ENCODE measurements at places on chromosomes 7 and 10.

GRCh38 chr7:129825209-129825970, 127.4 kb downstream of the UBE2H start:
- peak; percentile 83 for DNase-seq

DNA sequence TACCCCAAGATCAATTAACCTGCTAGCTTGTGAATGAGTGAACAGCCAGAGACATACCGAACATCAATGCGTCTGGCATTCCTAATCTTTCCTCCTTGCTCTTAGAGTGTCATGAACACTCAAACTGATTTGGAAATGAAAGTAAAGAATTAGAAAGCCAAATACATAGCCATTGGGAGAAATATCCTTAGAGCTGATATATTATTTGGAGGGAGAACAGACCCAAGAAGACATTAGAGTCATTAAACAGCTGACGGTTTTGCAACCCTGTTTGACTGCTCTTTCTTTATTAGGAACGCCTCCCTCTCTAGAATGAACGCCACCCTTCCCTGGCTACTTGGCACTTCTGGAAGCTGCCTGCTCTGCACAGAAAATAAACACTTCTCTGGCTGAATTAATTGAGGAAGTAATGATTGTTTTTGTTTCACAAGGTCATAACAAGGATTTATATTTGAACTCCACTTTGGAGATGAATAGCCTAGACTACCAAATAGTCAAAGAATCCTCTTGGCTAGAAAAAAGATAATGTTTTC, 42.8 kb downstream of the CTTNBP2 start:
- DNase-seq: no peak

DNA sequence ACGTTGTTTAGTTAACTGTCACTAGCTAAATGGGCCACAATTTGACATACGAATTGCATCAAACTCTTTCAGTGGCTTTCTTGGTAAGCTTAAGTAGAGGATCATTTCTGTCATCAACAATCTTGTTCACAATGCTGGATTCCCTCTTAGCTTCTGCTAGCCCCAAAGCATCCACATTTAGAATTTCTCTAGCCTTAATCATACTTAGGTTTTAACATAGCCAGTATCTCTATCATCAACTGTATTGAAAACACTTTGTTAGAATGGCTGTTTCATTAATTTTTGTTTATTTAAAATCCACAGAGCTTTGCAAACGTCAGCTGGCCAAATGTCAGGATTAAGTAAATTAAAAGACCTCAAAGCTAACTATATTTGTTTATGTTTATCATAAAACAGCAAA, 41.1 kb downstream of the ABRAXAS2 start:
- DNase-seq: no peak

GRCh38 chr7:19725770-19726169, 16.9 kb upstream of the POLR1F start:
- DNase-seq: no peak

DNA sequence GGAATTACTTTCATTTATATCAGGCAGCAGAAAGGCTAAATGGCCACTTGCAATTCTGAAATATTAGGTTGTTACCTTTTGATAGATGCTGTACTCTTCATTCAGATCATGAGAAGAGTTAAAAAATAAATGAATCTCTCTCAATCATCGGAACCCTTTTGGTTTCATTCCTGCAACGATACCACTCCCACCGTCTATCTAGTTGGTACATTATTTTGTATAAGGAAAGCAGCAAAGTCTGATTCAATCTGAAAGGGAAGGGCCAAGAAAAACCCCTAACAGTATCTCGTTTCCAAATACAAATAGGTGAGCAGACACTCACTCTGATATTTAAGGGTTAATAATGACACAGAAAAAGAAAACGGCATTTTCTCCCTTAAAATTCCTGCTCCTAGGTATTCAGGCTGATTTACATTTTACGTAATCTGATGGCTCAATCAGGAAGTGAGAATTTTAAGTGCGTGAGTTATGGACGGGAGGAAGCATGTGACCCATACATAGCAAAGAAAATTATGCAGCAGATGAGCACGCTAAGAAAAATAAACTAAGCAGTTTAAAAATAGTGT, 209.4 kb upstream of the KLF14 start:
- DNase-seq: no peak

- DNase-seq: no peak
Measured at GRCh38 chr7:1678081-1678543, 8.0 kb downstream of the ELFN1 start.

GRCh38 chr10:73768881-73769280, 13.0 kb upstream of the CHCHD1 start:
- DNase-seq: no peak
